Kidney glomerular epithelial cell (primary cell): ENCODE measurements at places on chromosomes 7 and 10.

GRCh38 chr7:157139810-157140510, 1.2 kb downstream of the UBE3C start:
- DNase-seq = no peak

GRCh38 chr7:99792967-99793366, 9.0 kb upstream of the CYP3A4 start:
- no peak for DNase-seq

GRCh38 chr10:113550365-113550764, 2.5 kb upstream of the HABP2 start:
- DNase-seq = peak; percentile 93

- DNase-seq = no peak
Observed at GRCh38 chr7:46512891-46513413, 591.9 kb upstream of the IGFBP3 start.

- DNase-seq = no peak
Observed at GRCh38 chr7:82266081-82266480, 177.5 kb downstream of the CACNA2D1 start.
